ENCODE measurements at places on chromosomes 4 and X.

DNA sequence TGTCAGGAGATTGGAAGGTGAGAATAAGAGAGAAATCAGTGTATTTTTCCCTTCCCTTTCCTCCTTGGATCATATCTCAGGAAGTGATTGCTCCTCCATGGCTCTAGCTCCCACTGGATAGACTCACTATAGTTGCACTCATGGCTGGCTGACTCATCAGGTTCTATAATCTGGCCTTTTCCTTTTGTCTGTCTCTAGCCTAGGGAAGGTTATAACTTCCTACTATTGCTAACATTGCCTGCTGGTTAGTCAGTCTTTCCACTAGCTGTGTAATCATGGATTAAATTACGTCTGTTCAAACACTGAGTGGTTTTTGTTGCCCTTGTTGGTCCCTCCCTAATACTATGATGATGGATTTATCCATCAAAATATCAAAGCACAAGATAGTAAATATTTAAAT, 195.5 kb upstream of the VEGFC start:
- DNase-seq, result no peak

GRCh38 chrX:53262918-53263394, 18.4 kb downstream of the IQSEC2 start:
- DNase-seq, result no peak

DNA sequence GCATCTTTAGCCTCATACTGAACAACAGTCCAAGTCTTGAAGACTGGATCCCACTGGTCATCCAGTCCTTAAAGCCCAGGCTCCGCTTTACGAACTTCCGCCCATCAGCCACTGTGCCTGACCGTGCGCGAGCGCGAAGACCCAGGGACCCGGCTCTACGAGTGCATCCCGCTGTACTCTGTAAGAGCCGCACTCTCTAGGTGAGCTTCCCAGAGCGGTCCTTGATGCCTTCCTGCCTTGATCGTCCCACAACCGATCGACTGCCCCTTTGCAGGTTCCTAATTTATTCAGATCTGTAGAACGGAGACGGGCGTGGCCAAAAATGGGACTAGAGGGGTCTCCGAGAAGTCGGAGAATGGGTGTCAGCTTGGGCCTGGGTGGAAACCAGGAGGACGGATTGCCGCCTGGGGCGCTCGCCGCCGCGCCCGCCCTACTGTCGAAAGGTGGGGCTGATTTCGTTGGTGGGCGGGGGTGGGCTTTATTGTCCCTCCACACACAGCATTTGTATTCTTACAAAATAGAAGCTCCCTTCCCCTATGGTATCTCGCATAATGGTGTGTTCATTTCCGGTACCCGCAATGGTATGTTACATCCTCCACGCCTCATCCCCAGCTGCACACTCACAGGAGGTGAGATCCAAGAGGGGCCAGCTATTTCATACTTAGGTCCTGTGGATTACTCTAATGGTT, 42.3 kb upstream of the FAM156A start:
- DNase-seq, result no peak

DNA sequence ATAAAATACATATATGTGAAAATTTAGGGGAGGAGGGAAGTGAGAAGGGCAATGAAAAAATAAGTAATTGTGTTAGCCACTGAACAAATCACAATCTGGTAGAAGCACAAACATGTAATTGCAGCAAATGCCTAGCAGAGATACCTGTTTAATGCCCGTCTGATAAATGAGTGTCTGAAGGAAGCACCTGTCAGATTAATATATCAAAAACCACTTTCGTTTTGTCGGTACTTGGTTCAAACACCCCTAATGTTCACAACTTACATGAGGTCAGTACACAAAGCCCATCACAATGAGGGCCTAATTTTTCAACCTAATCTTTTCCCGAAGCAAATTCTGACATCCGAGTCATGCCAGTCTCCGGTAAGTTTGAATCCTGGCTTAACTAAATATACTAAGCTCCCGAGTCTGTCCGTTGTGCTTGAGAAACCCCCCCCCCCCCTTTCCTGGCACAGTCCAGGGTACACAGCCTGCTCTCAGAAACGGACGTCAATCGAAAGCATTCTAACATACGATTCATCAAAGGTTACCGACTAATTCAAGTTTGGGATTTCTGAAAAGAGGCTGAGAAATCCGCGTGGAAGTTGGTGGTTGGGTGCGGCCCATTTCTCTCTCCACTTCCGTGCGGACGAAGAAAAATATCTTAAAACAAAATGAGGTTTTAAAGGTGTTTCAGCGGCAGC, 758 bp downstream of the SDAD1 start:
- no peak for DNase-seq

- no peak for DNase-seq
These were observed 3.3 kb upstream of the FAM9C start for GRCh38 chrX:13047759-13048158.

DNA sequence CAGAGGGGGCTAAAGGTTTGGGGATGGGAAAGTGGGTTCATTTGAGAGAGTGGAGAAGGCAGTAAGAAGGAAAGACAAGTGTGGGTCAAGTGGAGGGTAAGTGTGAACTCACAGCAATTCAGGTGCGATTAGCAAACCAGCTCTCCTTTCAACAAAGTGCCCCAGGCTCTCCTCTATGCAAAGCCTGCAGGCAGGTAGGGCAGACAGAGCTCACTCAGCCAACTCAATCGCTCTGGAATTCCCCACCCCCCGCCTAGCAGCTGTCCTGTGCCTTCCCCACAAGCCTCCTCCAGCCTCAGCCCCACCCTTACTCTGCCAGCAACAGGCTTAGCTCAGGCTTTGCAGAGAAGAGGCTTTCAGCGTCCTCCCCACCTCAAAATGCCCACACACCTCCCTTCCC, 14.8 kb upstream of the MAMLD1 start:
- DNase-seq, result no peak

GRCh38 chr4:94763005-94763404, 5.2 kb downstream of the BMPR1B start:
- no peak for DNase-seq

GRCh38 chrX:13755254-13755653, 20.7 kb downstream of the OFD1 start:
- DNase-seq, result no peak

DNA sequence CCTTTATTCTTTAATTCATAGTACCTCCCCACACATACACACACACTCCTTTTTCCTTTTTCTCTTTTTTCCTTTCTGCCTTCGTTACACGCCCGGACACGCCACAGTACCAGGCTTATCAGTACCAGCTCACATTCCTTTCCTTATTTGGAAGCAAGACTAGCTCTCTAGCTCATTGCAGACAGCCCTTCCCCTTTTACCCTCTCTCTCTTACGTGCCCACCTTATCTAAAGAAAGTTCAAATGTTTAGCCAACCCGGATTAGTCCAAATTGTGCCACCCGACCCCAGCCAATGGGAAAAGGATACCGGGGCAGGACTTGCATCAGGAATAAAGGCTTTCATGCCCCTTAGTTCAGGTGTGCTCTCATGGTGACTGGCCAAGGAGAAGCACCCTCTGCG, 194.7 kb upstream of the VCX3A start:
- no peak for DNase-seq

DNA sequence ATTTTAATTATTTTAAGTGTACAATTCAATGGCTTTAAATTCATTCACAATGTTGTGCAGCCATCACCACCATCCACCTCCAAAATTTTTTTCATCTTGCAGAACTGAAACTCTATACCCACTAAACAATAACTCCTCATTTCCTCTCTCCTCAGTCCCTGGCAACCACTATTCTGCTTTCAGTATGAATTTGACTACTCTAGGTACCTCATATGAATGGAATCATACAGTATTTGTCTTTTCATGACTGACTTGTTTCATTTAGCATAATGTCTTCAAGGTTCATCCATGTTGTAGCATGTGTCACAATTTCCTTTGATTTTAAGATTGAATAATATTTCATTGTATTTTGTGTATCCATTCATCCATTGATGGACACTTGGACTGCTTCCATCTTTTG, 46.9 kb downstream of the KIF4A start:
- no peak for DNase-seq

DNA sequence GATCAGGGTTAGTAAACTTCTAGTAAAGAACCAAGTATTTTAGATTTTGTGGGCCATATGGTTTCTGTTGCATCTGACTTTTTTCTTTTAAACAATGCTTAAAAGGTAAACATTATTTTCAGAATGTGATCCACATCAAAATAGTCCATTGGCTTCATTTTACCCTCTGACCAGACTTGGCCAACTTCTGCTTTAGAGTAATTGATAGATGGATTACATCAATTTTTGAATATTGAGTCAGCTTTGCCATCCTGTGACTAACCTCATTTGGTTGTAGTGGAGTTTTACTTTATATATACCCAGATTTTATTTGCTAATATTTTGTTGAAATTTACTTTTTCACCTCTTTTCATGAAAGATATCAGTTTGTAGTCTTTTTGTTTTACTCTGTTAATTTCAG, 559.8 kb downstream of the TLL1 start:
- DNase-seq, result no peak

DNA sequence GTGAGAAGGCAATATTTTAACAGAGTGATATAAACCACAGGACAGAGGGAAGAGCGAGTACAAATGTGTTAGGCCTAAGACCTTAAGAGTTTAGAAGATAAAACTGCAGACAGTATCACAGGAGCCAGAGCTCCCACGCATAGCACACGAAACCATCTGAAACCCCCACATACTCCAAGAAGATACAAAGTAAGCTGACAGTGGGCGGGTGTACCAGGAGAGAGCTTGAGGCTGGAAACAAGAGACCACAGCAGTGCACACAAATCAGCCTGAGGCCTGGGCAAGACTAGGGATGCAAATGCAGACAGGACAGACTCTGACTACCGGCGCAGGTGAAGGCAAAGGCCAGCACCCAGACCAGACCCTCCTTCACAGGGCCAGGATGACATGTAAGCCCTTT, 54.1 kb upstream of the ARHGAP24 start:
- no peak for DNase-seq

DNA sequence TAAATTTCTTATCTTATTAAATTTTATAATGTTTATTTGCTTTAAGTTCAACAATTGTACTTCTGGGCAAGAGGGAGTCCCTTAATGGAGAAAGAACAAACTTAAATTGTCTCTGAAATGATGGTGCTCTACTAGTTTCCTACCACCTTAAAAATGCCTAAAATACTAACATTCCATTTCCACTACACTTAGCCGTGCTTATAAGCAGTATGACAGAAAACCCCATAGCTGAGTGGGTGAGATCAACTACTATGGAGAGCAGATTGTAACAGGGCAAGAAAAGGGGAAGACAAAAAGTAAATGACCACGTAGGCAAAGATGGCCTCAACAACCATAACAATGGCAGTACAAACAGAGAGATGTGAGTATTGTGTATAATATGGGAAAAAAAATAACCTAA, 35.0 kb downstream of the RFC1 start:
- DNase-seq, result no peak

DNA sequence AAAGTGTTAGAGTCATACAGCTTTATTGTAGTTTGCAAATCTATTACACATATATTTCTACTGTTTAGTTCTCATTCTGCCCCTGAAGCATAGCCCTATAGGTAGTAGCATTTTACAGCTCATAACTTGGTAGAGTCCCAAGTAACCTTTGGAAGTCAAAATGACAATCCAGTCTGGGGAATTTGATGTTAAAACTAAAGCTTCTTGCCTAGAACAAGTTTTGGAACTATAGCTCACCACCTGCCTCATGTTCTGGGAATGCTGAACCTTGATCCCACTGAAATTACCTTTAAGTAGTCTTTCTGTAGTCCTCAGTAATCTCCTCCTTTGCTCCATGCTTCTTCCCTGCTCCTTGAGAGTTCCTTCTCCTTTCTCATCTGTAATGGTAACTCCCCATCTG, 8.4 kb downstream of the UGT8 start:
- DNase-seq, result no peak

DNA sequence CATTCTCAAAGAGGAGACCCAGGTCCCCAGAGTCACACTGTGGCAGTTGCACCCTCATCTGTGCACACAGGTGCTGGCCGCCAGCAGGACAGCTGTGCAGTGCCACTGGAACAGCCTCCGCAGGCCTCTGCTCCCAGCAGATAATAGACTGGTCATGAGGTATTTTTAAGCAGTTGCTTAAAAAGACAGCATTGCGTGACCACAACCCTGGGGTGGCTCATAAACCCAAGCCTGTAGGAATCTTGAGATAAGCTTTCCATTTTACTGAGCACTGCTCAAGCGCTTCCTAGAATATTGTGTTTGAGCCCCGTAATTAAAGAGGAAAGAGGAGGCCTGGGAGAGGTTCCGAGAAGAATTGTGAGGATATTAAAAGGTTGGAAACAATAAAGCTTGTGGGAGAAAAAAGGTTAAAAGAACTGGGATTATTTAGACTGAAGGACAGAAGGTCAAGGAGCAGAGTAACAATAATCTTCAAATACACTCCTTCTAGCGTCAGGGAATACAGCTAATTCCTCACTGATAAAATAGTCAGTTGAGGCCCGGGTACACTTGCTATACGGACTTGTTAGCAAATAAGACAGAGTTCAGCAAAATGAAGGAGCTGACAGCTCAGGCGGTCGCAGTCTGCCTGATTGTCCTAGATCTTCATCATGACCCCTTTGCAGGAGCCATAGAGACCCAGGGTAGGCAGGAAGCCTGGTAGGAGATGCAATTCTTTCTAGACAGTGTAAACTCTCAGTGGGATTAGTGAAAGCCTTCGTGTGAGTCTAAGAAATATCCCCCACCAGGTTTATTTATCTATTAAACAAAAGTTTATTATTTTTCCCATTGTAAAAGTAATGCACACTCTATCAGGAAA, 86.2 kb upstream of the KIT start:
- no peak for DNase-seq

DNA sequence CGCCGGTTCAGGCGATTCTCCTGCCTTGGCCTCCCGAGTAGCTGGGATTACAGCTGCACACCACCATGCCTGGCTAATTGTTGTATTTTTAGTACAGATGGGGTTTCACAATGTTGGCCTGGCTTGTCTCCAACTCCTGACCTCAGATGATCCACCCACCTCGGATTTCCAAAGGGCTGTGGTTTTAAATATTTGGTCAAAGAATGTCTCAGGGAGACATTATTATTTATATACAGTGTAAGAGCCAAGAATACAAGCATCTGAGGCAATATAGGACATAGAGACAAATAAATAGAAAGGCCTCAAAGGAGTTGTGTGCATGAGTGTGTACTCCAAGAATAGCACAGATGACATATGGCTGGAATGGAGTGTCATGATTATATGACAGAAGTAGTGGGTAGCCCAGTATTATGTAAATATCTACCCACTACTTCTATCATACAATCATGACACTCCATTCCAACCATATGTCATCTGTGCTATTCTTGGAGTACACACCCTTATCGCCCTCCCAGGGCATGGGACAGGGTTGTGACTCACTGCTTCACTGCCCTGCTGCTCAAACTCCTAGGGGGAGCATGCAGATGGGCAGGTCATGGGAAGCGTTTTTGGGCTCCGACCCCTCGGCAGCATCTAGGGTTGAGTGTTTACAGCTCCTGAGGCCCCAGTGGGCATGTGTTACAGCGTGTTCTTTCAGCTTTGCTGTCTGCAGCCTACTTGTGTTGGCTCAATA, 1649.8 kb upstream of the PCDH10 start:
- DNase-seq, result no peak

GRCh38 chr4:183264614-183265013, 55.5 kb downstream of the CLDN22 start:
- DNase-seq, result no peak

All from D341Med (cell line).